Stimulated activated CD8-positive, alpha-beta memory T cell treated with anti-CD3 and anti-CD28 coated beads, Interleukin-7, amount 100 ng/mL, for 24 hours (primary cell): ENCODE measurements at places on chromosomes 11 and 22.

DNA sequence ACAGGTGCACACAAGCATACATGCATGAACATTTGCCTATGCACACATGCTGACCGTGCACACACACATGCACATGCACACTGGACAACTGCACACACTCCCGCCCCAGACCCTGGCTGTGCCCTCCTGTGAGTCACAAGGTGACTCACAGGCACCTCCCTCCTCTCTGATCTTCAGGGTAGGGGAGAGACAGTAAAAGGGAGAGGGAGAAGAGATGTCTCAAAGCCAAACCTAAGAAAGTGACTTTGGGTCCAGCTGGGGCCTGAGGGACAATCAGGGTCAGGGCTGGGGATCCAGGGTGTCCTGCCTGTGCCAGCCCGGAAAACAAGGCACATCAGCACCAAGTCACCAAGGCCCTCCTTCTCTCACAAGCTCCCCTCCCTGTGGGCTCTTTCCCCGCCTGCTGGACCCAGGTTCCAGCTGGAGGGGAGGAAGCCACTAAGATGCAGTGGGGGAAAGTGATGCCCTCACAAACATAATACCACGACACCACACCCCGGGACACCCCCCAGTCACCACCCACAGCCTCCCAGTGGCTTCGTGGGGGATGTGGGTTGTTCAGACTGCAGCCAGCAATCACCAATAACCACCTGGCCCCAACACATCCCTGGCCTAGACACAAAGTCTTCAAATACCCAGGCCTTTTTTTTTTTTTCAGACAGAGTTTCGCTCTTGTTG lies 39.3 kb downstream of the PDGFB start:
- no peak for DNase-seq

DNA sequence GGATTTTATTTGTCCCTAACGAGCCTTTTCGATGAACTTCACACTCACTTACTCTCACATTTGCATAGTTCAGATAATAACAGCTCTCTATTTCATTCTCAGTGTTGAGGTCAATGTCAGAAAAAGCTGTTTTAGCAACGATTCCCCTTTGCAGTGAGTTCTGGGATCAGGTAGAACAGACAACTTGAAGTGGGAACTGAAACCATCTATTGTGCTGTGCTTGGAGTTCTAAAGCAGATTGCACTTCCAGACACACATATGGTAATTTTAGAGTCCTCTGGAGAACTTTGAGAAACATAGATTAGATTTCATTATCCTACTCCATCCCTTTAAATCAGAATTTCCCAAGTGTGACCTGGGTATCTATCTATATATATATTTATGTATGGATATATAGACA lies 124.6 kb upstream of the BLID start:
- DNase-seq = no peak

GRCh38 chr11:33001281-33001680 lies 14.4 kb upstream of the DEPDC7 start:
- DNase-seq = no peak

- DNase-seq = no peak
Measured at GRCh38 chr11:85845124-85845631, 10.0 kb upstream of the CCDC83 start.

DNA sequence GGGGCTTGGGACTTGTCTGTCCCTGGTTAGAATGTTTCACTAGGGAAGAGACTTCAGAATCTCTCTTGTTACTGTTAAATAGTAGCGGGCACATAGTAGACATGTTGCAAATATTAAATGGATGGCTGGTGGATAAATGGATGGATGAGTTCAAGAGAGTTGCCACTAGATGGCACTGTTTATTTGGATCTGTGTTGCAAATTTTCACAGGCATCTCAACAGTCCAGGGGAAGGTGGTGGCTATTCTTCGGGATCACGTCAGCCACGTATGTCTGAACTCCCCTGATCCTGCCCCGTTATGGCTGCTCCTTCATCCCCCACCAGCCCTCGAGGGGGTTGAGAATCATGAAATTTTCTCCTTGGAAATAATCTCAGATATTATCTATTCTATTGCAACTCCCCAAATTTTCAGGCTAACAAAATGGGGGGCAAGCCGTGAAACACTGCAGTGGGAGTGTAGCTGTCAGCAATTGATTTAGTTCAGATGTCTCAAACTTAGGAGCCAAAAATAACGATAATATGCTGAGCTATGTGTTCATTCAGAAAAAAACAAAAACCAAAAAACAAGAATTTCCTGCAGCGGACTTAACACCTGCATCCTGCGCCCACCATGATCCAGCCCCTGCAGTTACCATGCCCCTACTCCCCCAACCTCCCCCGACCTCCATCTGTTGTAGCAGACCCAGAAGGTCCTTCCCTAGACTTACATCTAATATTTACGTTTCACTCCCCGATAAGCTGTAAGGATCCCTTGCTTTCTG lies 29.1 kb upstream of the BIRC3 start:
- no peak for DNase-seq

GRCh38 chr22:46564084-46564714 lies 26.8 kb upstream of the CELSR1 start:
- DNase-seq = no peak

- no peak for DNase-seq
Measured at GRCh38 chr11:75869661-75870455, 54.8 kb downstream of the UVRAG start.

- DNase-seq = no peak
Measured at GRCh38 chr22:31278151-31278621, 14.1 kb downstream of the PIK3IP1 start.

DNA sequence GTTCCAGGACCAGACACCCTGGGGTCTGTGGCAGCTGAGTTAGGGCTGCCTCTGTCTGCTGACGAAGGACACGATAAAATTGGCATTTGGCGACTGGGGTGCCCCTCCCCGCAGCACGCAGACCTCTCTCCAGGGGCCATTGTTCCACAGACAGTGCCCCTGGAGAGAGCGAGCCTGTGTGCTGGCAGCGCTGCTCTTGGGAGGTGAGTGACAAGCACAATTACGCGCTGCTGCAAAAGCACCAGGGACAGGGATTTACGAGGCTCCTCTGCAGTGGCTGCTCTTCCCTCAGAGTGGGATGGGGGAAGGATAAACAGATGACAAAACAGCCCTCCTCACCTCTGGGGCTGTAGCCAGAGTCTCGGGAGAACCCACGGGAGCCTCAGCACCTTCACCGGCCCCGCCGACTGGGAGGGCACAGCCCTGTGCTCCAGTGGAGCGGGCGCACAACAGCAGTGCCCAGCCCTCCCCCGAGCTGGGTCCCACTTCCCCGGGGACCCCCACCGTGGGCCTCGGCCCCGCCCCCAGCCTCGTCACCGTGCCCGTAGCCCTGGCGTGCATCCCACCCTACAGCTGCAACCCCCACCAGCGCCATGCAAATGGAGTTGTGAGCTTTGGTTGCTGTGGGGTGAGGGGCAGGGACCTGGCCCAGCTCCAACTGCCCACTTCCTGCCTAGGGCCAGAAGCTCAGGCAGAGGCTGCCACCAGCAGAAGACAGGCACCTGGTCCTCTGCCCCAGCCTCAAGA lies 19.6 kb downstream of the CHID1 start:
- DNase-seq = no peak

- DNase-seq = no peak
Measured at GRCh38 chr11:10287766-10288715, 6.0 kb downstream of the SBF2 start.

- no peak for DNase-seq
Measured at GRCh38 chr11:2098691-2099515, 40.3 kb downstream of the IGF2 start.

GRCh38 chr22:46792061-46792796 lies 29.8 kb downstream of the TBC1D22A start:
- no peak for DNase-seq

DNA sequence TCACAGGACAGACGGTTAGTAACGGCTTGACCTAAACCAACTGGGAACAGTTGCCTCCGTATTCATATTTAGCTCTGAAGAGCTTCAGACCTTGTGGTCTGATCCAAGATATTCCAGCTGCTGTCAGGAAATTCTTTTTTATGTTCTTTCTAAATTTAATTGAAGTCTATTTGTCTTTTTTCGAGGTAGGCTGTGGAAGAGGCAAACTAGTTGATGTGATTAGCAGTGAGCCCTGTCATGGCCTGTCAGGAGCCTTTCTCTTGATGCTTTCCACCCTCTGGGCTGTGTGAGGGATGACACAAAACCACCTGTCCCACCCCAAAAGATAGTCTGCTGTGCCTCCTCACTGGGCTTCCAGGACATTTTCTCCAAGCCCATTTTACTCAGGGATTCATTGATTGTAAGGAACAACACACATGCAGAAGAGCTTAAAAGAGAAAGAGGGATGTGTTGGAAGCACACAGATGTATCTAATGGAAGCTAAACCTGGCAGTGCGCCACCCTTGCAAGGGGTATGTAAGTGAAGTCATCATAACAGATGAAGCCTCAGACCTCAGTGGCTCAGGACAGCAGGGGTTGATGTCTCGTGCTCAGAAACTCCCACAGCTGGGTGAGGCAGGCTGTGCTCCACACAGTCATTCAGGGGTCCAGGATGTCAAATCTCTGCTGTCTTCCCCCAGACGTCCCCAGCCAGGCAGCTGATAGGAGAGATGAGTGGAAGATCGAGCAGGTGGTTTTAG lies 170.0 kb downstream of the NCAM1 start:
- no peak for DNase-seq

DNA sequence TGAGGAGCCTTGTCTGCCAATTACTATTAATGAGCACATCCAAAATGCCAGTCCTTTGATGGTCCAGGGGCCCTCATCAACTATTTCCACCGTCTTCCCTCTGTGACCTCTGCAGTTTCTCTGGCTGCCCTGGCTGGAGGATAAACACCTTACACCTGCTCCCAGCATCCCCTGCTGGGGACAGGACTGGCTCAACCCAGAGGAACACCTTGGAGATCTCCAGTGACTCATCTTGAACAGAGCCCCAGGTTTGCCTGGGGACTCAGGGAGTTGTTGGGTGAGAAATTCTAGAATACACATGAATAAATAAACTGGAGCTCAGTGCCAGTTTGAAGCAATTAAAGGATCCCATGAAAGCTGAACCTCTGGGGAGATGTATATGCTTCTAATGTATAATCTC lies 24.0 kb upstream of the ELF5 start:
- no peak for DNase-seq

- DNase-seq = no peak
Measured at GRCh38 chr11:57071829-57072228, 83.1 kb downstream of the OR5AK2 start.

DNA sequence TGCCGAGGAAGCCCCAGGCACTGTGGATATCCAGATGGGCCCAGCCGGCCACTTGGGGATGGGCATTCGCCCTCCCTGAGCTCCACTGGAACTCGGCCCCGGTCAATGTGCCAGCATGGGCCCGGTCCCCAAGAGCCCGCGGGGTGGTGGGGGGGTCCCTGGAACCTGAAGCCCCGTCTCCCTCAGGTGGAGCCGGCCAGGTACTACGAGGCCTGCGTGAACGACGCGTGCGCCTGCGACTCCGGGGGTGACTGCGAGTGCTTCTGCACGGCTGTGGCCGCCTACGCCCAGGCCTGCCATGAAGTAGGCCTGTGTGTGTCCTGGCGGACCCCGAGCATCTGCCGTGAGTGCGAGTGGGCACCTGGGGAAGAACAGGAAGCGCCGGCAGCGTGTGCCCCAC lies 21.2 kb downstream of the MUC5AC start:
- no peak for DNase-seq

GRCh38 chr22:27173530-27173929 lies 516.1 kb downstream of the MIAT start:
- no peak for DNase-seq

DNA sequence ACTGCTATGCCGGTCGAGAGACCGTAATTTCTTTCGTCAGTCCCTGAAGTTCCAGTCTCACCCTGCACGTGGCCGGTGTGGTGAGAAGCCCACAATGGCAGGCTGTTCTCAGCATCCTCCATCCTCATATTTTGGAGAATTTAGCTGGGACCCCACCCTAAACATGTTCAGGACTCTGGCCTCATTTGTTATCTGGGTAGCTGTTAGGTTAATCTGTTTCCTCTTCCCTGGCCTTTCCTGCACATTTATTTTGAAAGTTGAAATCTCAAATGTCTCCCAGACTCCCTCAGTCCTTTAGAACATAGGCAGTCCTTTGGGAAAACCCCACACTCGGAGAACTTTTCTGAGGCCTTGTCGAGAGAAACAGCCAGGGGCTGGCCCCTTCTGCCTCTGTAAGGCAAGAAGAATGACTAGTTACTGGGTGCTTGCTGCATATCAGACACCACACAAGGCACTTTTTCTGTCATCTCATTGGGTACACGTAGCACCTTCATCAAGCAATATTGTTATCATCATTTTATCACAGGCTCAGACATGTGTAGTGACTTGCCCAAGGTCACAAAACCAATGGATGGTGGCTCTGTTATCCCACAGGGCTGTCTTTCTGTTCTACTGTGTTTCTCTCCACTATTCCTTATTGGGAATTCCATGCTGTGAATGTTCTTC lies 109.3 kb upstream of the CRYBB3 start:
- no peak for DNase-seq

DNA sequence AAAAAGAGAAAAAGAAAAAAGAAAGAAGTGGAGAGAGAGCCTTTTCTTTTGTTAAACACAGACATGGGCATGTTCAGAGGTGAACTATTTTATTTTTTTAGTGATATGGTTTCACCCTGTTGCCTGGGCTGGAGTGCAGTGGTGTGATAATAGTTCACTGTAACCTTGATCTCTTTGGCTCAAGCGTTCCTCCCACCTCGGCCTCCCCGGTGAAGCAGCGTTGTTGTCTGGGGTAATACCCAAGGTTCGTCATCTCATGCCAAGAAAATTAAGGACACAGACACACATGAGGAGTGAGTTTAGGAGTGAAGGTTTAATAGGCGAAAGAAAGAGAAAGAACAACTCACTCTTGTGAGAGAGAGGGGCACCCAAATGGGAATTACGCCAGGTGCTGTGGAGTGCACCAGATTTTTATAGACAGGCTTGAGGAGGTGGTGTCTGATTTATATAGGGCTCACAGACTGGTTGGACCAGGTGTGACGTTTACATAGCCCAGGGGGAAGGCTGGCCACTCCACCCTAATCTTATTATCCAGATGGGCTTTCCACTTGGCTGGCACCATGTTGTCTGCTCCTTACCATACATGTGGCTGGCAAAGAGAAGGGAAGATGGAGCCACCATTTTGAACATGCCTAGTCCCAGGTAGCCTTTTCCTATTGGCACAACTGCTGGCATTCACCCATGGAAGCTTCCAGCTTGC lies 42.3 kb downstream of the GRAMD1B start:
- no peak for DNase-seq

- DNase-seq = no peak
Measured at GRCh38 chr22:18977824-18978425, 41.8 kb upstream of the PRODH start.

- DNase-seq = no peak
Measured at GRCh38 chr11:33689501-33689900, 11.1 kb downstream of the C11orf91 start.

- DNase-seq = no peak
Measured at GRCh38 chr22:47324435-47324990, 562.1 kb downstream of the TBC1D22A start.

DNA sequence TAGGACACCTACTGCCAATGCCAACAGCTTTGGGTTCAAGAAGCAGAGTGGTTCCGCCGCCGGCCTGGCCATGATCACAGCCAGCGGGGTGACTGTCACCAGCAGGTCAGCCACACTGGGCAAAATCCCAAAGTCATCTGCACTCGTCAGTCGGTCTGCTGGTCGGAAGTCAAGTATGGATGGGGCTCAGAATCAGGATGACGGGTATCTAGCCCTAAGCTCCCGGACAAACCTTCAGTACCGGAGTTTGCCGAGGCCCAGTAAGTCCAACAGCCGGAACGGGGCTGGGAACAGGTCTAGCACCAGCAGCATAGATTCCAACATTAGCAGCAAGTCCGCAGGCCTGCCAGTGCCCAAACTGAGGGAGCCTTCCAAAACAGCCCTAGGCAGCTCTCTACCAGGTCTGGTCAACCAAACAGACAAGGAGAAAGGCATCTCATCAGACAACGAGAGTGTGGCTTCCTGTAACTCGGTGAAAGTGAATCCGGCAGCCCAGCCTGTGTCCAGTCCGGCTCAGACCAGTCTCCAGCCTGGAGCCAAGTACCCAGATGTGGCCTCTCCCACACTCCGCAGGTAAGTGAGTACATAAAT lies 115.1 kb downstream of the DBX1 start:
- DNase-seq = no peak
